ENCODE measurements at places on chromosomes 2 and 18.
A peak's percentile ranks its signal among the peaks of the same experiment; 100 is the strongest.

DNA sequence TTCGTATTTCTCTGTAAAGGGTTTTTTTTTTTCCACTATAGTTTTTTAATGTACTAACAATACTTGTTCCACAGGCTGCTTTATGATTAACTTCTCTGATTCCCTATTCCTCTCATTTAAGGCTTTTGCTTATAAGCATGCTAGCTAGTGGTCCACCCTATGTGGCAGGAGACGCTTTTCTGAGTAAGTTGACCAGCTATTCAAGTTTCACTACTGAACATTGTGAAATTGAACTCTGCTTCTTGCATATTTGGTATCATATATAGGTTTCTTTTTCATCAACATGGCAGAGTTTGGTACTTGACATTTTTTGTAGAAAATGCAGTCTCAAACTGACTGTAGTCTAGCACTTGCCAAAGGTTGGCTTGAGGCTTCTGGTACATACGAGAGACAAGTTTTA lies 74.2 kb downstream of the OTX1 start:
- DNase-seq, result no peak

DNA sequence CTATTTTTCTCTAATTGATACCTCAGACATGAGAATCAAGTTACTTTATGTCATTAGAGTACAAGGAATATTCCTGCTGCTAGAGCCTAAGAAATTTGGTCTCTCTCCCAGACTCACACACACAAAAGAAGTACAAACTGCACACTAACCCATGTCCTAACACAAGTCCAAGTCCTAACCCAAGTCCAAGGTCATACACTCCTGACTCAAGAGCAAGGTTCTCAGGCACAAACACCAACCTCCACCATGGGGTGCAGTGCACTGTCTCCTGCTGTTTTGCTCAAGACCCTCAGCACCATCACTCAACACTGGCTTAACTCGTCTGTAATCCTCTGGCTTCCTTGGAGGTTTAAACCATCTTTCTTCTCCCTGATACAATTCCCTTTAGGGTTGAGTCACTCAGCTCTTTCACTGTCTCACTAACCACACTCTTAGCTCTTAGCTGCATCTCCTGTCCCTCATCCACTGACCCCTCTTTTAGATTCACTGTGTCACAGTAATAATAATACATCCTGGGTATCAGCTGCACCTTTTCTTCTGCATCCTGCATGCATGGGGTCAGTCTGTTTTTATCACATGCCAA lies 129.8 kb downstream of the BCL2L11 start:
- no peak for DNase-seq

- DNase-seq, result no peak
Measured at GRCh38 chr18:23819001-23819400, 129.7 kb downstream of the LAMA3 start.

GRCh38 chr2:19654310-19655090 lies 247.3 kb downstream of the TTC32 start:
- no peak for DNase-seq

DNA sequence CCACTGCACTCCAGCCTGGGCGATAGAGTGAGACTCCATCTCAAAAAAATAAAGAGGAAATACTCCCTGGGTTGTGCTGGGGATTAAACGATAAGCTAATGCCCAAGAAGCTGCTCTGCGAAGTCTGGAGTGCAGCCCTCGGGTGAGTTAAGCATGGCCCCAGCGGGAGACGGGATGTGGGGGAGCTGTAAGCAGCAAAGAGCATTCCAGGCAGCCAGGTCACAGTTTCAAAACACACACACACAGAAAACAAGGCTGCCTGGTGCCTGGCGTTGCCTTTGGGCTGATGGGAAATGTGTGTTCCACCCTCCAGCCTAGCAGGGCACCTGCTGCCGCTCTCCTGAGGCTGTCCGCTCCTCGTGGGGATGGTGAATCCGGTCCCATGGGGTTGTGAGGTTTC lies 24.1 kb downstream of the ODC1 start:
- no peak for DNase-seq

DNA sequence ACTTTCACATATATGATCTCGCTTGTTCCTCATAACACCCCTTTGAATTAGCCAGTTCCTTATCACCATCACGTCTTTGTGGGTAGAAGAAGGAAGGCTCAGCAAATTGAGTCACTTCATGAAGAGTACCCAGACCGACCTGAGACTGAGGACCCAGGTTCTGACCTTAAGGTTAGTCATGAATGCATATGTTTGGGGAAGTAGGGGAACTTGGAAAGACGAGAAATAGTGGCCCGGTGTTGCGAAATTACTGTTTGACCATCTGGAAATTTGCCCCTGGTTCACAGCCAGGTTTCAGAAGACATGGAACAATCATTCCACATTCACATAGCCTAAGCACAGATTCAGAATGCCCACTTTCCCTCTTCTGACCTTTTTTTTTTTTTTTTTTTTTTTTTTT lies 59.8 kb downstream of the MEIS1 start:
- DNase-seq, result peak; percentile 63

GRCh38 chr2:241545523-241546473 lies 12.7 kb upstream of the BOK start:
- DNase-seq, result no peak

DNA sequence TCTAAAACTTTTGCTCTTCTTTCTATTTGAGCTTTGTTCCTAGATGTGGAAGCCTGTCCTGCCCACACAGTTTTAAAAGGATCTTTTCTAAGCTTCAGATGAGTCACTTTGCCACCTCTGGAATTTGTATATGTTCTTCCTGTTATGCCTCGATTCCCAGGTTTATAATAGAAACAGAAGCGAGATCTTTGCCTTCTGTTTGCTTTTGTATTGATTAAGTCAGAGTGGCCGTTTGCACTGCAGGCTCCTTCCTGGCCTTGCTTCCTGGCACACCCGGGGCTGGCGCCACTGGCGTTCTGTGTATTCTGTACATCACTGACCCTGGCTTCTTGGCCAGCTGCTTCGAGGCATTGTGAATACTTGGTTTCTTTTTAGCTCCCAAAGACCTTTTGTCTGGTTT lies 91.8 kb downstream of the MTCL1 start:
- DNase-seq, result no peak

Data from tibial artery (tissue), 4 donors.